ELR (cell line): ENCODE measurements at places on chromosomes 4 and X.

- DNase-seq: no peak
Measured at GRCh38 chr4:125722009-125722408, 407.3 kb downstream of the FAT4 start.

GRCh38 chr4:148006001-148006400, 274.1 kb downstream of the ARHGAP10 start:
- no peak for DNase-seq

DNA sequence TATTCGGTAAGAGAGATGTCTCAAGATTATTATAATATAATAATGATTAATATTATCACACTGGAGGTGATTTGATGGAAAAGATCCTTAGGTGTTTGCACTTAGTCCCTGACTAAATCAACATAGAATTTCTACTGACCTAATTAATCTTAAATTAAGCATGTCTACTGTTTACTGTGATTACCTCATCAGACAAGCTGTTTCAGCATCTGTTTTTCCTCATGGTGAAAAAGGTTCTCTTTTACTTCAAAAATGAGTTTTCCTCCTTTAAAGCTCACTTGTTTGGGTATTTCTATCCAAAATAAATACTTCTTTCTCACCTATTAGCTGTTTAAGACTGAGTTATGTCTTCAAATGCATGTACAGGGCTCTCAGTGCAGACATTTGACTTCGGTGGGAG, 407.8 kb downstream of the NKX6-1 start:
- no peak for DNase-seq

GRCh38 chr4:115292320-115293092, 179.1 kb upstream of the NDST4 start:
- no peak for DNase-seq
